Activated naive CD4-positive, alpha-beta T cell treated with Interleukin-2 at 50 U/mL for 16 hours (primary cell): ENCODE measurements at places on chromosomes 6 and 20.

- no peak for DNase-seq
Observed at GRCh38 chr6:12222405-12223366, 67.5 kb upstream of the EDN1 start.

- DNase-seq: peak; percentile 7
Observed at GRCh38 chr20:20237093-20237959, 130.6 kb upstream of the INSM1 start.

DNA sequence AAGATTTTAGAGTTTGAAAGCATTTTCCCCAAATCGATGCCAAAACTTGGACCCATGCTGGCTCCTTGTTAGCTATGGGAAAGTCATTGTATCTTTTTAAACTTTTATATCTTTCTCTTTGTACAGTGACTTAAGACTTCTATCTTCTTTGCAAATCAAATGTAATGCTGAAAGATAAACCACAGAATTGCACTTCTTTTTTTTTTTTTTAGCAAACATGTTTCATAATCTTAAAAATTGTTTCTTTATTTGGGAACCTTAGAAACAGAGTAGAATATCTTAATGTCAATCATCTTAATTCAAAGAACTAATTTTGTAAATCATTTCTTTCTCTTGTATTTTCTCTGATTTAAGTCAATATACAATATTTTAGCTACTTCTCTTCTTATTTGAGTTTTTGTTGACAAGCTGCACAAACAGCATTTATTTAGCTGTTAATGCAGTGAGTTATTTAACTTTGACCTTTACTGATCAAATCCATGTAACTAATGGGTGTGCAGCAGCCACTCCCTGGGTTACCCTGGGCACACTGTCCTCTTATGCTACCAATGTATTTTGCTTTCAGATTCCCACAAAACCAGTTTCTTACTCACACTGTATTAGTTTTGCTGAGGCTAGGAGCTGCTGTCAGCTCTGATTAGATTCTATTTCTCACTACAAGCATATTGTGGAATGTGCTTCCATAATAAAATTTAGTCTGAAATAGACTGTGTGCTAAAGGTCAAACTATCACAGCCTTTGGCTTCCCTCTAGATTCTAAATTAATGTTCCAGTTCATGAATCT, 279.6 kb downstream of the ADGB start:
- DNase-seq: no peak

DNA sequence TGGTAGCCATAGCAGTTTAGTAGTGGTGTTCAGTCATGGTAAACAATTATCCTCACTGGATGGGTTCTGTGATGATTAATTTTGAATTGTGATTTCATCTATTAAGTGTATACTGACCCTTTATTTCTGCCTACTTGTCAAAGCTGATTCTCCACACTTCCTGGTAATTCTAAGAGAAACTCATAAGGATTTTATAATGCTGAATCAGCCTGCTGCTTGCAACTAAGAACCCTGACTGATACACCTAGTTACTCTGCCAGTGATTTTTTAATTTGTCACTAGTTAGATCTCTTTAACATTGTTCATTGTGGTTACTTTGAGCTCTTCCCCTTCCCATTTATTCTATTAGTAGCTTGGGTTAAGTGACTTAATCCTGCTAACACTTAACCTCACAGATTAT, 8.6 kb downstream of the CDC40 start:
- no peak for DNase-seq
